Thoracic aorta (tissue), 2 donors: ENCODE measurements at places on chromosomes 11 and 22. TPM values are rescaled to one million over a fixed set of nuclear protein-coding genes. Genes with fewer than 3 reads are reported as not detected.
A peak's percentile ranks its signal among the peaks of the same experiment; 100 is the strongest.

GLYATL2 gene
- not detected for total RNA-seq

OMP gene
- total RNA-seq = not detected

GALR3 gene
- total RNA-seq = not detected

PATE4 gene
- not detected for total RNA-seq

MMP11 gene
- total RNA-seq = 2.0 TPM

CRYAB gene
- 325 TPM for total RNA-seq

POU2AF2 gene
- total RNA-seq = not detected

GRCh38 chr22:33803371-33804282 is 116.6 kb downstream of the LARGE1 start:
- no peak for DNase-seq

GRCh38 chr11:69655479-69656428 is 14.8 kb downstream of the CCND1 start:
- no peak for DNase-seq

DNA sequence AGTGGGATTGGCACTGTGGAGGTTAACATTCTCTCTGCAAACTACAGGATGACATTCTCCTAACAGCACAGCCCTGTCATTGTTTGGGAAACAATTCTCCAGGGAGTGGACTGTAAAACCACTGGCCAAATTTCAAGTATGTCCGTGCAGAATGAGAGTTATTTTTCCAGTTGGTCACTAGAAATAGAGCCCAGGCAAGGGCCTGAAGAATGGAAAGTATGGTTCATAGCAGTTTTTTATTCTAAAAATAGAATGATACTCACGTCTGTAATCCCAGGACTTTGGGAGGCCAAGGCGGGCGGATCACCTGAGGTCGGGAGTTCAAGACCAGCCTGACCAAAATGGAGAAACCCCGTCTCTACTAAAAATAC is 39.0 kb upstream of the CD44 start:
- peak; percentile 40 for DNase-seq

DNA sequence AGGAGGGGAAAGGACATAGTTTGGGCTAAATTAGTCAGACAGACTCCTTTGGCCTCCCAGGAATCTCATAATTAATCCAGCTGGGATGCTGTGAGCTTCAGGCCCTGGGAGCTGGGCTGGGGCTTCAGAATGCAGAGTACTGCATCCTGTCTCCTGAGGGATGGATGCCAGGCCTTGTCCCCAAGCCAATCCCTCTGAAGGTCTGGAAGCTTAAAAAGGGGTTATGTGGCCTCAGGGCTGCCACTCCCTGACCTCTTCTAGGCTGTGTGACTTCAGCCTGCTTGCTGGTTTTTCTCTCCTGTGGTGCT is 6.9 kb upstream of the LRRC32 start:
- DNase-seq = no peak

- DNase-seq = no peak
These were observed 76.9 kb downstream of the MYO7A start for GRCh38 chr11:77204754-77205466.

DNA sequence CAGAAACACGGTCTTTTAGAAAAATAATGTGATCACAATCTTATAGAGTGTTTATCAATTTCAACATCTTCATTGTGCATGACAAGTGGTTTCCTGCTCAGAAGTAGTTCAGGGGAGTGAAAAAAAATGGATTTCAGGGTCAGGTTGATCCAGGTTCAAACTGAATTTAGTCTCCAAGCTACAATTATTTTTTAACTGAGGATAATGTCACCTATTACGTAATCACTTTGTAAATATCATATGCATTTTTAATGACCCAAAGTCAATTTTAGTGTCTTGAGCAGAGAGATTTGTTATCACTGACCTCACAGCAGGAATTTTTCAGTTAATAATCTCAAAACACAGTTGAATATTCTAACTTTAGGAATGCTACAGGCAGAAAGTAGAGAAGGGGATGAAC is 627.2 kb upstream of the LUZP2 start:
- no peak for DNase-seq

- no peak for DNase-seq
These were observed 4.9 kb downstream of the APOL3 start for GRCh38 chr22:36155702-36156101.

DNA sequence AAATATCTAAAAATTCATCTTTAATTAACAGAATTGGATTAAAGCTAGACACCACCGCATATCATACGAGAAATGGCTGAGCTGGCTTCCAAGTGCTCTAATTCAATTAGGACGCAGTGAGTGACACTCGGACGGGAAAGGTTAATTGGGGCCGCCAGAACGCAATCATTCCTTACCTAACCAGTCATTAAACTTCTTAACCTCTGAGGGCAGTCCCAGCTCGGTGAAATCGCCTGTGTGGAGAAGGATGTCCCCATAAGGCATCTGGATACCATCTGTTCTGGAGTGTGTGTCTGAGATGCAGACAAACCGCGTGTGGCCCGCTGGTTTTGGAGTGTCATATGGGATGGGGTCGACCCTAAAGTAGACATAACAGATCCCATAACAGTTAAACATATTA is 50.3 kb downstream of the MPPED2 start:
- no peak for DNase-seq

GRCh38 chr11:94134651-94135512 is 6.2 kb downstream of the PANX1 start:
- peak; percentile 77 for DNase-seq

DNA sequence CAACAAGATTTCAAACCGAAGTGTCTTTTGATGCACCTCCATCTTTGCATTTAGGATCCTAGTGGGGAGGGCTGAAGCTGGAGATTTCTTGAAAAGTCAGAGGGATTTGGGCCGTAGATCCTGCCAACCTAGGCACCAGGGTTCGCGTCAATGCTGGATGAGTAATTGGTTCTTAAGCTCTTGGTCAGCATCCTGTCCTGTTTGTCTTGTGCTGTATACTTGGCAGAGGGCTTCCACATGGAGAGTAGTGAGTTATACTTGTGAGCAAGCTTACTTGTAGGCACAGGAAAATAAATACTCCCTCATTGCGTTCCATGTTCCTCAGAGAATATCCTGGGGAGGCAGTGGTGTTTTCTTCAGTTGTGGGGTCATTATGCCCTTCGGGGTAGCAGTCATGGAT is 12.6 kb downstream of the INSC start:
- DNase-seq = no peak

DNA sequence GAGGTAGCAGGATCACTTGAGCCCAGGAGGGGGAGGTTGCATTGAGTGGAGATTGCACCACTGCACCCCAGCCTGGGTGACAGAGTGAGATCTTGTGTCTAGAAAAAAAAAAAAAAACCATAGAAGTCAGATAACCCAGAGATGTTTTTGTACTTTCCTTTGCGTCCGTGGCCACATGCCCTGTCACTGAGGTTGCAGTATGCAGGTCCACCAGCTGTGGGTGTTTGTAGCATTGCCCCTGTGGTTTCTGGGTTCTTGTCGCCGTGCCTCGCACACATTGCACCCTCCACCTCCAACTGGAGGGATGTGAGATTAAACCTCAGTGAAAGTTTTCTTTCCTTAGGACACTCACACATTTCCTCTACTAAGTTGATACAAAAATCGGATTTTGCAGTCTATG is 70.3 kb downstream of the TNRC6B start:
- DNase-seq = no peak

DNA sequence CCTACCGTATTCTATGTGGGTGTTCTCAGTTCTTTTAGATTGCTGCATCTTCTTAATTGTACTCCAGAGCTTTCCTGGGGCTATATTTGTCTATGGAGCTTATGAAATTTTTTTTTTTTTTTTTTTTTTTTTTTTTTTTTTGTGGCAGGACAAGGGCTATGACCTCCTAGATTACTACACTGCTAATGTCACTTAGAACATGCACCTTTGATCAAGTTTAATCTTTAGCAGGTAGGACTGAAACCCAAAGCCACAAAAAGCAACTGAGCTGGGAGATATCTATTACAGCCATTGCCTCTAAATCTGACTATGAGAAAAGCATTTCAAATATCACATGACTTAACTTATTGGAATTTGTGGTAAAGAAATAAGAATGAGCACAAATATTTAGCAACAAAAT is 21.7 kb upstream of the ABTB2 start:
- no peak for DNase-seq

- DNase-seq = no peak
These were observed 22.3 kb downstream of the PPFIBP2 start for GRCh38 chr11:7536100-7536499.

DNA sequence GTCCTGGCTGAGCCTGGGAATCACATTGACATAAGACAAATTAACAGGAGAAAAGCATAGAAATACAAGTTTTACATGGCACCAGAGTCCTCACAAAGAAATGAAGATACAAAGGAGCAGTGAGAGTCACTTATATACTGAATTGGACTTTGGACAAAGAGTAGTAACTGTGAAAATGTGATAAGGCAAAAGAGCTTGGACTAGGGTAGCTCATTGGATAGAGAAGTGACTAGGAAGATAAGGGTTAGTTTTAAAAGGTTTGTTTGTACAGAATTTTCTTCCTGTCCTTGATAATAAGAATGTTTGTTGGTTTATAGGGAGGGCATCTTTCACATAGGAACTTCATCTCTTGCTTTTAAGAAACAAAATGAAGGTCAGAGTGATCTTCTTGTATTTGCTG is 17.9 kb upstream of the NUCB2 start:
- no peak for DNase-seq

DNA sequence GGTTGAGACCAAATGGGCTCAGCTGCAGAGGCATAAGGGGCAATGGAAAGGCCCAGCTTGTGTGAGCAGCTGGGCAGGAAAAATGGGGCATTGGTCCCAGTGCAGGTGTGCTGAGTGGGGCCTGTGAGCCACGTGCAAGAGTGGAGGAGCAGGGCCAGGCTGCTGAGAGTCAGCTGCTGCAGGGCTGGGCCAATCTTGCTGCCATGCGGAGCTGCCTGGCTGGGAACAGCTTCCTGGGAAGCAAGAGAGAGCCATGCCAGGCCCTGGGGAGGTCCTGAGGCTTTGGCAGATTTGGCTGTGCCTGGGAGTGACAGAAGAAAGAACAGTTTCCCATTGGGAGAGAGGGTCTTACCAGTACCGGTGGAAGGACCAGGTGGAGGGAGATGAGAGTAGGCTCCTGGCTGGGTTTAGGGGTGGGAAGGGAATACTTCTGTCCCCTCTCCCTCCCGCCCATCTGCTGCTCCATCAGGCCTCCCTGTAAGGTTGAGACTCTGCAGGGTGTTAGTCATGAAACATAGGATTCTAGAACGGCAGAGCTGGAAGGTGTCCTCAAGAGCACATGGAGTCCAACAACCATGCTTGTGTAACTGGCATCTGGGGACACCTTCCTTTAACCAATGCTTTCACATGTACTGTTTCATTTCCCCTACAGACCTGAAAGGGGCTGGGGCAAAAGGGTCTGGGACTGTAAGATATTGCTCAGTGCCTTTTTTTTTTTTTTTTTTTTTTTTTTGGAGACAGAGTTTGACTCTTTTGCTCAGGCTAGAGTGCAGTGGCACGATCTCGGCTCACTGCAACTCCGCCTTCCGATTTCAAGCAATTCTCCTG is 10.4 kb downstream of the SEPTIN3 start:
- no peak for DNase-seq

- DNase-seq = no peak
These were observed 25.5 kb upstream of the YPEL1 start for GRCh38 chr22:21761086-21761485.

GRCh38 chr11:64742889-64743590 is 902 bp downstream of the RASGRP2 start:
- DNase-seq = no peak

GRCh38 chr11:5691964-5692361 is 2.4 kb downstream of the TRIM22 start:
- DNase-seq = no peak

DNA sequence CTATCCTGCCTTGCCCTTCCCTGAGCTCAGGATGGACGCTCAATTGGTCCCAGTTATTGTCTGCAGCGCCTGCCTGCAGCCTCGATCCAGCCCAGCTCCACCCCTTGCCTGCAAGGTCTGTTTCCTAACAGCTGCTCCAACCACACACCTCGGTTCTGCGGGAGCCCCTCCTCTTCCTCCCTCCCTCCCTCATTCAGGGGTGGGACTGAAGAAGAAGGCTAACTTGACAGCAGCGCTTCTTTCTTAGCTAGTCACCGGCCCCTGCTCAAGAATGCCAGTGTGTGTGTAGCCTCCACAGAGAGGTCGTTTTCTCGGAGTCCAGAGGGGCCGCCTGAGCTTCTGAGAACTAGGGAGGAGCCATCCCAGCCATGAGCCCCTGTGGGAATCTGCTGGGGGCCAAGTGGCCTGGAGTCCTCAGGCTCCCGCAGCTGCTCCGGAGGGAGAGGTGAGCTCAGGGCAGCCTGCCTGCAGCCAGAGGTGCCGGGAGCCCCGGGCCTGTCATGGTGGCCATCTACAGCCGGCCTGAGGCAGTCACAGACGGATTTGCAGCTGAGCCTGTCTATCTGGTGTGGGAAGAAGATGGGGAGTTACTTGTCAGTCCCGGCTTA is 36.1 kb downstream of the LIMK2 start:
- DNase-seq = peak; percentile 41

DNA sequence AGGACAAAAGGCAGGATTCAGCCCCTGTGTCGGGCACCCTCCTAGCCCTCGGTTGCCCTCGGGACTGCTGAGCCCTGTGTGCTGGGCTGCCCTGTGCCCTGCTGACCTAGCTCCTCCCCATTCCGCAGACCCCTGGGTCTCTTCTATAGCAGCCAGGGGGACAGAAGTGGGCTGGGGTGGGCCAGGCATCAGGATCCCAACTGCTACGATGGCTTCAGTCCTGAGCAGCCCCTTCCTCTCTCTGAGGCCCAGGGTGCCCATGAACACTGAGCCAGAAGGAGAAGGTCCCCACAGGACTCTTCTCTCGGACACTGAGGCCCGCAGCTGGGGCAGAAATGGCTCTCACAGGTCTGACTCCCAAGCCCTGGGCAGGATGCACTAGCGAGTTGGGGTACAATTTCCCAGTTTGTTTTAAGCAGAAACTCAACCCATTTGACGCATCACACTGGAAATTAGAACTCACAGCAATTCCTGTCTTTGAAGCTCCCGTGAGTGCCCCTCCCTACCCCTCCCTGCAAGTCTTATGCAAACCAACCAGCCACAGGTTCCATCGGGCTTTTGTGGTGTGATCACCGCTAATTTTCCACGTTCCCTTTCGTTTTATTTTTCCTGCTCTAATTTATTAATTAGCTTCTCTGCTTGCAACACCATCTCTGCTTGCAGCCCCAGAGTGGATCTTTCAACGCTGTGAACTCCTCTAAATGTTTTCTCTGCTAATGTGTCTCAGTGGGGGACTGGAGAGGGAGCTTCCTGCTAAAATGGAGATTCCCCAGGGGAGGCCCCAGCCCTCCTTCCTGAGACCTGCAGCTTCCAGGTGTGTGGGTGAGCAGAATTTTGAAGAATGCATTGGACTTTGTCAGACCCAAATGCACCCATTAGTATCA is 56.7 kb downstream of the PHF21B start:
- DNase-seq = no peak

DNA sequence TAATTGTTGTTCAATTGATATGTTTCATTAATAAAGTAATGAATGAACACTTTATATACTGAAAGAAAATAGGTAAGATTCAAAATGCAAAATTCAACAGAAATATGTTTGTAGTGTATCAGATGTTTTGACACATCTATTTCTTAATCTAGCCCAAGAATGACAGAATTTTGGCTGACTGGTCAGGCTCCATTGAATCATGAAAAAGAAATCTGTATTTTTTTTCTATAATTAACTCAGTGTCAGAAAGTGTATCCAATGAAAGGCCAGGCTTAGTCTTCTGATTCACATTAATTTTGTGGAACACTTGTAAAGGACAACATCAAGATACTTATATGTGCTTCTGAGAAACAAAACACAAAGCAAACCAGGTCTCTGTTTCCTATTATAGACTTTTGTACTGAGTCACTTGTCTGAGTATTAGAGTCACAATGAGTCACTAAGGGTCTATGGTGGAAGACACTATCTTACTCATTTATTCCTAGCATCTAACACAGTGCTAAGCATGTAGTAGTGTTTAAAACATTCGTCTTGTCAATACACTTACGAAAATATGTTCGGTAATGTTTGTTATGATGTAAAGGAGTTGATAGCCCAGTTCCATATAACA is 297.7 kb upstream of the CCDC90B start:
- no peak for DNase-seq
